ENCODE measurements at places on chromosomes 16 and 17.
A peak's percentile ranks its signal among the peaks of the same experiment; 100 is the strongest.

DNA sequence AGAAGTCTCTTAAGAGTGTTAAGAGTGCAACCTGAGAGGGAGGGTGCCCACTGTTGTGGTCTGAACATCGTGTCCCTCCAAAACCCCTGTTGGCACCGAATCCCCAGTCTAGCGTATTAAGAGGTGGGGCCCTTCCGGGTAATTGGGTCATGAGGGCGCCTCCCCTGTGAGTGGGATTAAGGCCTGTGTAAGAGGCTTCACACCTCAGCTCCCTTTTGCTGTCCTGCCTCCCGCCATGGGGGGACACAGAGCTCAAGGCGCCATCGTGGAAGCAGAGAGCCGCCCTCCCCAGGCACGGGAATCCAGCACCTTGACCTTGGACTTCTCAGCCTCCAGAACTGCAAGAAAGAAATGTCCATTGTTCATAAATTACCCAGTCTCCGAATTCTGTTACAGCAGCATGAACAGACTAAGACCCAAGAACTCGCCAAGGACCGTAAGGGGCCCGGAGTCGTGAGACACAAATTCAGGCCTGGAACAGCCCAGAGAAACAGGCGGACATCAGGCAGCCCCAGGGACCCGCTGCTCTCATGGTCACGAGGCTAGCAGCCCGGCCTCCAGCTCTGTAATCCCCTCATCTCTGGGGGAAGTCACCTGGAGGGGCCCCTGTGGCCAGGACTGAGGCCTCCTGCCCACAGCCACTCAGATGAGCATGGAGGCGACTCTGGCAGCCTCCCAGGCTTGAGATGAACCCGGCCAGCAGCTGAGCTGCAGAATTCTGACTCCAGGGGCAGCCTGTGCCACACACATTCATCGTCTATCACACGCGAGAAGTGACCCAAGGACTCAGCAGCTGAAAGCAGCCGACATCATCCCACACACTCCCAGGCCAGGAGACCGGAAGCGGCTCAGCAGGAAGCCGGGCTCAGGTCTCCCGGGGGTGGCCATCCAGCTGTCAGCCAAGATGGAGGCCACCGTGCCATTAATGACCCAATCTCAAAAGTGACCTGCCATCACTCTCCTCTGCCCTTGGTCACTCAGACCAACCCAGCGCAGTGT is 12.8 kb upstream of the CHMP6 start:
- peak; percentile 10 for DNase-seq

- no peak for DNase-seq
Measured at GRCh38 chr16:3695610-3696369, 21.5 kb downstream of the TRAP1 start.

GRCh38 chr17:9057310-9057709 is 36.0 kb downstream of the NTN1 start:
- DNase-seq = no peak

DNA sequence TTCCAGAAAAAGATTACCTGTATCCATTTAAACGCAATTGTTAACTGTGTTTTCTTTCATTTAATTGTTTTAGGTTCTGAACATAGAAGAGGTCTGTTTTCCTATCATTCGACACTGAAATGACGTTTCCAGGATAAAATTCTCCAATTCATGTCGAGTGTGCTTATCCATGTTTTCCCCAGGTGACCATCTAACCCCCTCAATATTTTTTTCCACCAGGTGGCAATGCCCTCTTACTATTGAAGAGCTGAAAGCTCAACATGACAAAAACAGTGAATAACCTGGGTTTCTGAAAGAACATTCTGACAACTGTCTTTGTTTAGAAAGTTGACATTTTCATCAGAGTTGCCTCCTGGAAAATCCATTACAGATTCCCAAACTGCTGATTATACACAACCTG is 948.7 kb downstream of the KCNJ2 start:
- DNase-seq = peak; percentile 37

All from BE2C (cell line).